ENCODE measurements at places on chromosomes 6 and 20.

GRCh38 chr6:121657972-121658371 lies 222.5 kb downstream of the GJA1 start:
- no peak for DNase-seq

GRCh38 chr6:26382121-26382520 lies 787 bp upstream of the BTN2A2 start:
- no peak for DNase-seq

GRCh38 chr6:25583099-25583498 lies 68.9 kb upstream of the SCGN start:
- DNase-seq = no peak

GRCh38 chr6:43999628-44000027 lies 127.6 kb downstream of the MRPL14 start:
- DNase-seq = no peak

DNA sequence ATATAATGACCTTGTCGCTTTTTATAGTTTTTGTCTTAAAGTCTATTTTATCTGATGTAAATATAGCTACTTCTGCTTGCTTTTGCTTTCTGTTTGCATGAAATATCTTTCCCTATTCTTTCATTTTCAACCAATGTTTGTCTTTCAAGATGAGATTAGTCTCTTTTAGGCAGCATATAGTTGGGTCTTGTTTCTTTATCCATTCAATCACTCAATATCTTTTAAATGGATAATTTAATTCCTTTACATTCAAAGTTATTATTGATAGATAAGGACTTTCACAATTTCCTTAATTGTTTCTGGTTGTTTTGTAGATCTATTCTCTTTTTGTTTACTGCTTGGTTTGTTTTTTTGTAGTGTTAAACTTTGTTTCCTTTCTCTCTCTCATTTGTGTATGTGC lies 43.5 kb upstream of the TPD52L1 start:
- no peak for DNase-seq

GRCh38 chr20:51140671-51141070 lies 117.8 kb upstream of the KCNG1 start:
- no peak for DNase-seq
